ENCODE measurements at places on chromosomes 2 and 18. TPM values are rescaled to one million over a fixed set of nuclear protein-coding genes. Genes with fewer than 3 reads are reported as not detected.

The FAP gene
- 8.7 TPM for total RNA-seq

The ZAP70 gene
- not detected for total RNA-seq

The LINC00305 gene
- total RNA-seq = not detected

The CPLX4 gene
- not detected for total RNA-seq

The NOSTRIN gene
- total RNA-seq = 0.44 TPM
